ENCODE measurements at places on chromosomes 2 and 18.

GRCh38 chr2:169280502-169280901, 81.8 kb downstream of the LRP2 start:
- DNase-seq = no peak

DNA sequence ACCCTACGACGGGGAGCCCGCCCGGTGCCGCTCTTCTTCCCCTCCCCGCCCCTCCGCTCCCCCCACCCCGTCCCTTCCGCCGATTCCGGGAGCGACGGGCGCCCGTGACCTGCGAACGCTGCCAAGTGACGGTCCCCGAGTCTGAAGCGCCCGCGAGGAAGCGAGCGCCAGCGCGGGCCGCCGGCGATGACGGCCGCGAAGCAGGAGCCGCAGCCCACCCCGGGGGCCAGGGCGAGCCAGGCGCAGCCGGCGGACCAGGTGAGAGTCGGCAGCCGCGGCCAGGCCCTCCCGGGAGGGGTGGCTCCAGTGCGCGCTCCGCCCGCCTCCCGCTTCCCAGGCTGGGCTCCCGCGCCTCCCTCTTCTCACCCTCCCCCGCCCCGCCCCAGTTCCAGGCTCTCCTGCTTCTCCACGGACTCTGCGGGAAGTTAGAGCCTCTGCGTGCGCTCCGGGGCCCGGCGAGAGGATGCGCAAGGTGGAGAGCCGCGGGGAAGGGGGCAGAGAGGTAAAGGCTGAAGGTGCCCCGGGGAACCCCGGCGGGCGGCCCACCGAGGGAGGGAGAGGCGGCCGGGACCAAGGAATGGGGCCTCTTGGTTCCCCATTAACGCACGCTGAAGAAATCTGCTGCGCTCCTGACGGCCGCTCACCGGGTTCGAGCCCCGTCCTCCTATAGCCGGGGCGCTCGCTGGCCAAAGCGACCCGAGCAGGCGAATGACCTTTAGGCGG, 719.5 kb downstream of the DPP10 start:
- no peak for DNase-seq

- DNase-seq = no peak
Observed at GRCh38 chr2:230593765-230594164, 118.9 kb upstream of the CAB39 start.

DNA sequence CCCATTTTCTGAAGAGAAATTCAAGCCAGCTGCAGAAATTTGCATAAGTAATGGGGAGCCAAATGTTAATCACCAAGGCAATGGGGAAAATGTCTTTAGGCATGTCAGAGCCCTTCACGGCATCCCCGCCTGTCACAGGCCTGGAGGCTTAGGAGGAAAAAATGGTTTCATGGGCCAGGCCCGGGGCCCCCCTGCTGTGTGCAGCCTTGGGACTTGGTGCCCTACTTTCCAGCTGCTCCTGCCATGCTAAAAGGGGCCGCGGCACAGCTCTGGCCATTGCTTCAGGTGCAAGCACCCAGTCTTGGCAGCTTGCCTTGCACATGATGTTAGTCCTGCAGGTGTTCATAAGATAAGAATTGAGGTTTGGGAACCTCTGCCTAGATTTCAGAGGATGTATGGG, 1235.7 kb downstream of the DPP10 start:
- DNase-seq = no peak

DNA sequence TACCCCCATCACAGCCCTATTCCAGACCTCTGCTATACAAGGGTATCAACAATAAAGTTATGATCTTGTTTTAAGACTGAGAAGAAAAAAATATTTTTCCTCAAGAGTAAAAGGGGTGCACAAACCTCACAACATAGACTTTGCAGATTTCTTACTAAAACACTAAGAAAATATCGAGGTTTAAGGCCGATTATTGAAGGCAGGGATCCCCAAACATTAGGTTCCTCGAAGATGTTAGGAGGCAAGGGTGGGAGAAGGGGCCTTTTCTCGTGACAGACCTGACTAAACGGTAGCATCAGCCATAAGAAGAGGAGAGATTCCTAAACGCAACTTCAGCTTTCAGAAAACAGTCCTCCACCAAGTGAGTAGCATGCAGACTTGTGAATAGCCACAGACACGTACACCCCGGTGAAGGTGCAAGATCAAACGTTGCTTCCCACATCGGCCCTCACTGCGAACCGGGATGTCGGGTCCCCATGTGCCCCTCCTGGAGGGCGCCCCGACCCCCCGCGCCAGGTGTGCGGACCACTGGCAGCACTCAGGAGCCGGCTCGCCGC, 678 bp downstream of the PIAS2 start:
- no peak for DNase-seq

- DNase-seq = no peak
Observed at GRCh38 chr18:28594034-28594433, 417.1 kb upstream of the CDH2 start.

GRCh38 chr2:70305531-70305930, 3.7 kb upstream of the FAM136A start:
- DNase-seq = no peak

- DNase-seq = peak; percentile 41
Observed at GRCh38 chr2:45675263-45675812, 23.9 kb downstream of the PRKCE start.

- DNase-seq = no peak
Observed at GRCh38 chr2:232741972-232742371, 34.4 kb downstream of the KCNJ13 start.

DNA sequence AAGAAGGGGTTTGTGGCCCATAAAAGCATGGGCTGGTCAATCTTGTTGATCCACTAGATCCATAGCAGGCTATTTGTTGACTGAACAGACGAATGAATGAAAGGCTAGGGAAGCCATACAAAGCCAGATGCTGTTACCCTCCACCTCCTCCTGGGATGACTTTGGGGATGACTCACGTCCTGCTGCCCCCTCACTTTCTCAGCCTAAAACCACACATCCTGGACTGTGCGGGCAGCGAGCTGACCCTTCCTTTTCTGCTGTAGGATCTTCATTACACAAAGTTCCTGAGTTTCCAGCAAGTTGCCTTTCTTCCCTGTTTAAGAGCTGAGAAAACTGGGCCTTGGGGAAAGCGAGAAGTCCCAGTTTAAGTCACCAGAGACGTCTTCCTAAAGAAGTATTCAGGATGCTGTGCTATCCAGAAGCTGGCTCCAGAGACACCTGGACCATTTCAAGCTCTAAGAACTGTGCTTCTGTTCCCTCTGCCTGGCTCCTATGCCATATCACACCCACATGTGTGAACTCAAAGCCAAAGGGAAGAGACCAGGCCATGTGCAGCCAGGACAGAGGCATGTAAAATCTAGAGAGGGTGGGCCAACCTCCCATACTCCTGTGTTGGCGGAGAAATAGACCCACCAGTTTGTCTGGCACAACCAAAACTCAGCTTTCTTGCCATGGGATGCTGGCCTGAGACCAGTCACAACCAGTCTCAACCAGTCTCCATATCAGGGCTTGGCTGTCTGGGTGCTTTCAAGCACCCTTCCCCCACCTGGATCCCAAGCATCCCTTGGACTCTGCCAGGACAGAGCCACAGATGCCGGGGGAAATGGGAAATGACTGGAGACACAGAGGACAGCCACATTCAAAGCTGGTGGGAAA, 4.7 kb upstream of the SLC20A1 start:
- DNase-seq = no peak

GRCh38 chr2:16620590-16620989, 45.0 kb downstream of the CYRIA start:
- DNase-seq = peak; percentile 52

DNA sequence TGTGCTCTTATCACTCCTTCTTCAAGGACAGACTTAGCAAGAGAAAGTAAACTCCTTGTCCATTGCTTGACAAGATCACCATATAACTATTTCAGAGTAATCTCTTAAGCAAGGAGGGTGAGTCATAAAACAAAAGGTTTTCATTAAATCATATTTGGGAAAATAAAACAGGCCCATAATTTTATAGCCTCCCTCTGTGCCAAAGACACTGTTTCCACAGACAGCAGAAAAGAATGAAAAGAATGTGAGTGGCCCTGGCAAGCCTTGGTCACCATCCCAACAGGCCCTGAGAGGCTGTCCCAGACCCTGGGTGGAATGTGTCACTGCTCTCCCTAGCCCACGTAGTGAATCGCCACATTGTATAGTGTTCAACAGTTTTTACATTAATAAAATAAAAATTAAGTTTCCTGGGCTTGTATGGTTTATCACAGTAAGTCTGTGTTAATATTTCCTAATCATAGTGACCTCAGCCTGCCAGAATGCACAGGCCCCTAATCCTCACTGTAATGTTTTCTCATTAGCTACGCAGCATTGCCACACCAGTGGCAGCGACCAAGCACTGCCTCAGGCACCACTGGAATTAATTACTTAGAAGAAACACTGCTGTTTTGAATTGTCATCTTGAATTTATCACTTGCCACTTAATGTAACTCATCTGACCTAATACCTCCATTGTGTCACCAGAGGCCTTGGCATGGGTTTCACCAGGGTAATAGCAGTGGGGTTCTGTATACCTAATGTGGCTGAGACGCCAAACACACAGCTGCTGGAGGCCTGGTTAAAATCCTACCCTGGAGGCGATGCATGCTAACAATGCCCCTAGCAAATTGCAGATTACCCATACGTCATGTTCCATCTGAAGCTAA, 401.9 kb downstream of the LNPK start:
- DNase-seq = peak; percentile 37

DNA sequence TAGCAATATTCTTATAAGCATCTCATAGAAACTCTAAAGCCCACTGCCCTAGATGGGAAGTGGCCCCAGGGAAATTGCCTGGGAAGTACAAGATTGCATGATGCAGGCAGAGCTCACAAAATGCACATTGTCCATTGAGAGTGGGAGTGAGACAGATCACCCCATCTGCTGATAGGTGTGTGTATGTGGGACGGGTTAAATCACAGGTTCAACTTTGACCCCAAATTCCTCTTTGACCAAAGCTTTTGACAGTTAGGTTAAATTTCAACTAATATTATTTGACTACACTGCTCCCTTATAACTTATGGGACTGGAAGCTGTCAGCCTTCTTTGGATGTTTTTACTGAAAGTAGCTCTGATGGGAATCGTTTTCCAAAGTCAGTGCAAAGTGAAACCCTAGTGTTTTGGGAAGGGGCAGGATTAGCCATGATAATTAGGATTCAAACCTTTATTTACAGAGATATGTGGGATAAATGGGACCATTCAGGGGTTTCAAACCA, 11.4 kb upstream of the FABP1 start:
- DNase-seq = peak; percentile 74

DNA sequence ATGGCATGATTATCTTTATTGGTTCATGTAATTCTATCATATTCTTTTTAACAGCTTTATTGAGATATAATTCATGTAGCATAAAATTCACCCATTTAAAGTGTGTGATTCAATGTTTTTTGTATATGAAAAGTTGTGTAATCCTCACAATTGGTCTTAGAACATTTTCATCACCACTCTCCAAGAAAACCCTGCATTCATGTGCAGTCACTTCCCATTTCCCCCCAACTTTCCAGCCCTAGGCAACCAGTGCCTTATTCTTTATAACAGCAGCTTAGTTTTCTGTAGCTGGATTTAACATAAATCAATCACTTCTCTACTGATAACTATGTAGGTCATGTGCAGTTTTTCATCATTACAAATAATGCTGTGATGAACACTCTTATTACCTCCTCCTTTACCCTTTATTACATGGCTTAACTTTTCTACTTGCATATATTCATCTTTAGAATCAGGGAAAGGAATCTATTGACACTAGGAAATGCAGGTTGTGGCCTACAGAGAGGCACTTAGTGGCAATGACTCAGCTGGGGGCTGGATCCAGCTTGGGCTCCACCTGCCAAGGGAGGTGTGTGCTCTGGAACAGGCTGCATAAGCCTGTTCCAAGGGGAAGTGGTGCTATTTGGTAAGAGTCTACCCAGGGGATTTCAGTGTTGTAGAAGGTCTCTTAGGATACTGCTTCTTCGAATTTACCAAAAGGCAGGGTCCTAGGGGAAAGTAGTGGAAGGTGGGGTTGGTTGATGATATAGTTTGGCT, 89.1 kb downstream of the ETAA1 start:
- DNase-seq = no peak

DNA sequence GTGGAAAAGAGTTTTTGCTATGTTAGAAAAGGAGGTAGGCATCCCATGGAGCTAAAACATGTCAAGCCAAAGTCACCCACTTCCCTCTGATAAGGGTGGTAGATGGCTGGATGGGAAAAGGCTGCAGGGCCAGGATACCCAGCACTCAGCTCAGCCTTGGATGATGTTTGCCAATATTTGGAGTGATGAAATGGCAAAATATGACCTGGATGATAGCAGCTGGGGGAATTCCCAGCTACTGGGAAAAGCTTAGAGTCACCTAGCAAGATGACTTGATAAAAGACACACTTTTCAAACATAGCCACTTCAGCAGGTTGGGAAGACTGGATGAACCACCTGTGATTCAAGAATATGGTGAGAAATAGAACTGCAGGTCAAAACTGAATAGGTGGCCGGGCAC, 10.1 kb downstream of the RFX8 start:
- no peak for DNase-seq
